Fibroblast of skin of right quadriceps (primary cell): ENCODE measurements at places on chromosomes 11 and 22.

DNA sequence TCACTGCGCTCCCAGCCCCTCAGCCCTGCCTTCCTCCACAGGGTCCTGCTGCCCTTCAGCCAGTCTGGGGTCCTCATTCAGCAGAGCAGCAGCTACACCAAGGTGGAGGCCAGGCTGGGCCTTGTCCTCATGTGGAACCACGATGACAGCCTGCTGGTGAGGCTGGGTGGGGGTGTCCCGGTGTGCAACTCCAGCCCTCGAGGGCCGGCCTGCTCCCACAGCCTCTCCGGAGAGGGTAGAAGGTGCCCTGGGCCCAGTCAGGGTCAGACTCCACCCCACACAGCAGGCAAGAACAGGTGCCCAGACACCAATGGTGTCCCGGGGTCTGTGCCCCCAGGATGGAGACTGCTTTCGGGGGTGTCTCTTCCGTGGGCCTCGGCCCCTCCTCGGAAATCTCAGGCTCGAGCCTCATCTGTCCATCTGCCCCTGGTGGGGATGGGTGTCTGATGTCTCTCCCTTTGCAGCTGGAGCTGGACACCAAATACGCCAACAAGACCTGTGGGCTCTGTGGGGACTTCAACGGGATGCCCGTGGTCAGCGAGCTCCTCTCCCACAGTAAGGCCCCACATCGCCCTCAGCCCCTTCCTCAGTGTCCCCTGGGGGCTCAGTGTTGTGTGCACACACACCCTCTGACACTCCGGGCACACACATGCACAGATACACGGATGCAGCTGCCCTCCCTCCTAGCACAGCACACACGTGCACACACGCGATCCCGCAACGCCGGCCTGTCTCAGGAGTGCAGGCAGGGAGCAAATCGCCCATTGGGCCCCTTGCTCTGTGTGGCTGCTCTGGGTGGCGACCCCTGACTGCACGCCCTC lies 4.9 kb downstream of the MUC5AC start:
- DNase-seq = no peak

- DNase-seq = no peak
These were observed 2.5 kb downstream of the APOL4 start for GRCh38 chr22:36199001-36199551.

- no peak for DNase-seq
These were observed 1327.9 kb downstream of the BRD1 start for GRCh38 chr22:48499456-48500425.

GRCh38 chr22:22902247-22903001 lies 14.8 kb downstream of the IGLL5 start:
- DNase-seq = no peak

GRCh38 chr11:43736502-43737200 lies 56.1 kb downstream of the HSD17B12 start:
- DNase-seq = peak; percentile 93

- DNase-seq = peak; percentile 22
These were observed 201.5 kb downstream of the SOX6 start for GRCh38 chr11:16154715-16155396.

DNA sequence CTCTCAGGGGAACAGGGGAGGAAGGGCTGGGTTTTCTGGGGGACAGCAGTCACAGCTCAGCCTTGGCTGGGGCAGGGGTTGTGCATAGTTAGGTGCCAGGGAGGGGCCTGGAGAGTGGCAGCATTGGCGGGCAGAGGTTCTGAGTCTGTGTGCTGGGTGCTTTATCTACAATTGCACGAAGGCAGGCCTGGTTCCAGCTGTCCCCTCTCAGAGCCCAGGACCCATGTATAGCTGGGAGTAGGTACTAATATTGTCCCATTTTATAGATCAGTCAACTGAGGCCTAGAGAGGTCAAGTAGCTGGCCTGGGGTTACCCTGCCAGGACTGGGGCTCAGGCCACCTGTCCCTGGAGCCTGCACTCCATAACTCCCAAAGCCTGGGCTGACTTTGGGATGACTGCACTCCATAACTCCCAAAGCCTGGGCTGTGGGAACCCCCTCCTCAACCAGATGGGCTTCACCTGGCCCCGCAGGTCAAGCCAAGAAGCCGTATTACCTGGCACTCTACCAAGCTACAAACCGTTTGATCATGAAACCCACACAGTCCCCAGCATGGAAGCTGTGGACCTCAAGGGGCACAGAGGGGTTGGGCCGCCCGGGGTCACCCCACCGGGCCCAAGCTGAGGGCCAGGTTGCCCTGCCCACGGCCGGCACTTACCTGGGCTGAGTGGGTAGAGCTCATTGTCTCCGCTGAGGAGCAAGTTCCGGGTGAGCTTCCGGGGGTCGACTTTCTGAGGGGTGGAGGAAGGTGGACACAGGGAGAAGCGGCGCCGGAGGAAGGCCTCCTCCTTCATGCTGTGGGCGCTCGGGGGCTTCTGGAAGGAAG lies 36.5 kb downstream of the OSBPL5 start:
- DNase-seq = no peak

- DNase-seq = no peak
These were observed 530.3 kb downstream of the BRD1 start for GRCh38 chr22:49297286-49297870.

- no peak for DNase-seq
These were observed 19.8 kb upstream of the CDON start for GRCh38 chr11:126082251-126083109.

DNA sequence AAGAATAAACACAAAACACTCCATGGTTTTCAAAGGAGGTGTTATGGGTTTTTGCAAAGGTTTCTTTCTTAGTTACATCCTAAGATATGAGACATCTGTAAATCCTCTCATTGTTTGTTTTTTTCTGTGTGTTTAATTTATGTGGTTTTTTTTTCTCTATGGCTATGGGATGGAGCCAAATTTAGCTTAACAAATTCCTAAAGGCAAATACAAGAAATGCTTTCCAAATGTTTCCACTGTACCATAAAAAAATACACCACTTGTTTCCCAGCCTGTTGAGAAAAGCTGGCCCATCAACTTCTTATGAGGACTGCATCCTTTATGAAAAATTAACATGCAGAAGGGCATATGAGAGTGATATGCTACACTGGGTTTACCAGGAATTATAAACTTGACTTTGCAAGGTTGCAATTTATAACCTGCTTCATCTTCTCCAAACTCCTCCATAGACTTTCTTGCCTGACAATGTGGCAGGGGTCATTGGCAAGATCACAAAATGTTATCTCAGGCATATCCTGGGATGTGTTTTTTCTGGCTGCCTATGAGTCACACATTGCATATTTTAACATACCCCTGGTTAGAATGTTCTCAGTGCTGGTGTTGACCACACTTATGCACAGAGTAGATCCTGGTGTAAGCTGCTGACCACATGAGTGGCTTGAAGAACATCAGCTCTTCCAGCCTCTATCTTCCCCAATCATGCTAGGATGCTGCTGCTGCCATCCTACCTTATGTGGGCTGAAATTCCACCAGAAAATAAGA lies 137.6 kb upstream of the TTC12 start:
- DNase-seq = peak; percentile 88

DNA sequence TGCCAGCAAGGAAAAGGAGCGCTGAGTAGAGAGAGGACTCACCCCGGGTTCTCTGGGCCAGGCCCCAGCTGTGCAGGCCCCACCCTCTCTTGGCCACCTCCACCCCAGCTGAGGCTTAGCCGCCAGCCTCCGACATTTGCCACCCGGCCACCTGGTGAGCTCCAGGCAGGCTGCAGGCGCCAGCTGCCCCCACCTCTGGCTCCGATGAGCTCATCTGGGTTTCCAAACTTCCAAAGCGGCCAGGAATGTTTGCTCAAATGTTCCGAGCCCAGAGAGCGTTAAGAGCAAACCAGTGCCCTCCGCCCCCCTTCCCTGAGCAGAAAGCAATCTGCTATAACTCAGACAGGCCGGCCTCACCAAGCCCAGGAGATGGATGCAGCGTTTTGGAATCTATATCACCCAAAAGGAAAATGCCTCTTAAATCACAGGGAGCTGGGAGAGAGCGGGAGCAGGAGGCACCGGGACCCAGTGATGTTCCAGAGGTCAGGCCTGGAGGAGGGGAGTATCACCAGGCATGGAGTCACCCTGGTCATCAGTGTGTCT lies 9.1 kb upstream of the MN1 start:
- peak; percentile 67 for DNase-seq

- DNase-seq = peak; percentile 17
These were observed 168.8 kb upstream of the ISX start for GRCh38 chr22:34897126-34897525.

DNA sequence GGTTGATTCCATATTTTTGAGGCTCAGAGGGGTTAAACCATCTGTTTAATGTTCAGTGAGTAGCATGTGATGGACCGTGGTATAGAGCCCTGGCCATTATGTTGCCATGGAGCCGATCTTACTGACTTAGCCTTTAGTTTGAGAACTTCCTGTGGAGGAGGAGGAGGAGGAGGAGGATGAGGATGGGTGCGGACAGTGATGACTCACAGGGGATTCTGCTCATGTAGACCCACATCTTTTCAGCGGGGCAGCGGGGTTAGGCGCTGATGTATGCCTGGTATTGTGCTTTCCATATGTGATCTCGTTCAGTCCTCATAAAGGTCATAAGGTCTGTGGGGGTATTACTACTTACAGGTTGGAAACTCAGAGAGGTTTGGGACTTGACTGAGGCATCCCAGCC lies 13.9 kb downstream of the STX3 start:
- no peak for DNase-seq

GRCh38 chr11:70151671-70152070 lies 51.4 kb upstream of the FADD start:
- no peak for DNase-seq

- no peak for DNase-seq
These were observed 28.8 kb downstream of the PACSIN2 start for GRCh38 chr22:42986115-42986514.

GRCh38 chr11:83819931-83820549 lies 533.9 kb upstream of the CCDC90B start:
- DNase-seq = peak; percentile 69

DNA sequence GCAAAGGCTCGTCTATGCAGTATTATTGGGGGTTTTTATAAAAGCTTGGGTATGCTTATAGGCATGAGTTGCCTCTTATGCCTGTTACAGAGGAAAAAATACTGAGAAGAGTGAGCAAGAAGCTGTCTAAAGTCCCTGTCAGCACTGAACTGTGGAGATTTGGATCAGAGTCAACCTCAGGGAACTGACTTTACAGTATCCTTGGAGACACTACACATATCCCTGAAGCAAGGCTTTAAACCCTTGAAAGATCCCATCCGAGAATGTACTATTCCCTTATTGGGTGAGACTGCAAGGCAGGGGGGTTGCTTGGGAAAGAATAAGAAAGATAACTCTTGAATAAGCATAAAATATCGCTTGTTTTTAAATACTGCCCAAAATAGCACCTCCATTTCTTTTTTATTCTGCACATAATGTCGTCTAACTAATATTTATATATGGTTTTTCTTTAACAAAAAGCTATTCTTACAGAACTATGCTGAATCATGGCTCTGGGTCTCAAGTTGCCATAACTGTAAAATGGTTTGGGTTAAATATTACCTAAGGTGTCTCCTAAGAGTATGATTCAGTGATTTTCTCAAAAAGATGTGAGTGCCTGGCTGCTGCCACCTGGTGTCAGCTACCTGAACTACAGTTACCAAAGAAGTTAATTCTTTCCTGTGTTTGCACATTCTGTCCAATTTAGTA lies 1062.8 kb downstream of the DLG2 start:
- DNase-seq = peak; percentile 31

GRCh38 chr11:74380746-74381439 lies 17.3 kb downstream of the PGM2L1 start:
- peak; percentile 9 for DNase-seq

- DNase-seq = peak; percentile 26
These were observed 139.6 kb downstream of the TRPC6 start for GRCh38 chr11:101444164-101444563.

GRCh38 chr11:89275966-89276365 lies 98.3 kb downstream of the TYR start:
- DNase-seq = no peak

- no peak for DNase-seq
These were observed 79.7 kb upstream of the WNT7B start for GRCh38 chr22:46056546-46057245.

DNA sequence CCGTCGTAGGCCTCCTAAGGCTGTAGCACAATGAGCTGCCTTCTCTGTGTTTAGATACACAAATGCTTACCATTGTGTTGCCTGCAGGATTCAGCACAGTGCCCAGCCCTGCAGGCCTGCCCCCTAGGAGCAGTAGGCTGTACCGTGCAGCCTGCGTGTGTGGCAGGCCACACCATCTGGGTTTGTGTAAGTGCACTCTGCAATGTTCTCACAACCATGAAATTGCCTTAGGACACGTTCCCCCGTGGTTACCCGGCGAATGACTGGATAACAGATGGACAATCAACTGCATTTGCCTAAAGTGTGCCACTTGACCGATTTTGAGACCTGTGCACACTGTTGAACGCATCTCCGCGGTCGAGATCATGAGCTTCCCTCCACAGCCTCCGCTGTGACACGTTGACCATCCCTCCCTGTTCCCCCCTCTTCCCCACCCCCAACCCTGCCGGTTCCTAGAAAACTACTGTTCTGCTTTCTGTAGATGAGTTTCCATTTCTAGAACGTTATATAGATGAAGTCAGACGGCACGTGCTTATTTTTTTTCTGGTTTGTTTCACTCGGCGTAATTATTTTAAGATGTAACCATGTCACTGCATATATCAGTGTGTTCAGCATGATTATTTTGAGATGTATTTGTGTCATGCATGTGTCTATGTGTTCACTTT lies 22.2 kb upstream of the CTSD start:
- no peak for DNase-seq

- DNase-seq = no peak
These were observed 67.9 kb downstream of the DKK3 start for GRCh38 chr11:11940551-11940950.

GRCh38 chr11:65442842-65443331 lies 20.3 kb downstream of the NEAT1 start:
- DNase-seq = no peak

- DNase-seq = no peak
These were observed 31.5 kb downstream of the ARVCF start for GRCh38 chr22:19984851-19985811.

DNA sequence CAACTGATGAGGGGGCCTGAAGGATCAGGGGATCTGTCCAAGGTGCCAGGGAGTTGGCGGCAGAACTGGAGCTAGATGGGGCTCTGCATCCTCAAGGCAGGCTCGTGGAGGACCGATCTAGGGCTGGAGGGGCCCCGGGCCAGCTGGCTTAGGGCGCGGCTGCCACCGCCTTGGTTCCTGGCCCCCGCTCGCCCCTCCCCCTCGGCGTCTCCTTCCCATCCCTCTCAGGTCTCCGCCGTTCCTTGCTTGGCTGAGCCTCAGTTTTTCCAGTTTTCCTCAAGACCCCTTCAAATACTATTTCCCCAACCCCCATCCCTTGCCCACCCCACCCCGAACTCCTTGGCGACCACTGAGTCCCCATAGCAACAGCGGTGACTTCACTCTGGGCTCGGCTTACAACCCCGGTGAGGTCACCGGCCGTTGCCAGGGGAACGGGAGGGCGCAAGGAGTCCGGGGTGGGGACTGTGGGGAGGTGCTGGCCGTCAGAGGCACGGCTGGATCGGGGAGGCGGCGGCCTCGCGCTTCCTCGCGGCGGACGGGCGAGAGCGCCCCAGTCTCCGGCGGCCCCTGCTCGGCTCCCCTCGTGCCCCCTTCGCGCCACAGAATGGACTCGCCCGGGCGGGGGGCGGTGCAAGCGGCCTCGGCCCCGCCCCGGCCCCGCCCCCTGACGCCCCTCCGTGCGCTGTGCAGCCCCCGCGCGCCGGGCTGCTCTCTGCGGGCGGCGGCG lies 7.5 kb downstream of the FREY1 start:
- DNase-seq = peak; percentile 87
